ENCODE measurements at places on chromosomes 1 and 21.

- DNase-seq, result no peak
These were observed 16.8 kb downstream of the SH3BGR start for GRCh38 chr21:39468559-39468958.

DNA sequence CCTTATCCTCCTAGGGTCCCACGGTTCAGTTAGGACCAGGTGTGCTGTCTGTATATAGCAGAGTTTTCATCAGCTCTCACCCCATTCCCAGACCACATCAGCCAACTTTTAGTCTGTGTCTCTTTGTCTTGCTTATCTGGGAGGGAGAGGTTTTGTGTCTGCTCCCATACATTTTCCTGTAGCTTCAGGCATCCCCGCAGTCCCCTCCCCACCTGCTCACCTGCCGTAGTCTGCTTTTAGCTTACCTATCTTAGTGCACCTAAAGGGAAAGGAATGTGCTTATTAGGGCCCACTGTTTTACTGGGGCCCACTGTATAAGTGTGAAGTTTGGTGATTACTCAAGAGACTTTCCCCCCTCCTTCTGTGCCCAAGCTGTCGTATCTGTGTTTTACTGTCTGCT is 225.1 kb downstream of the PLA2G4A start:
- DNase-seq, result no peak

GRCh38 chr1:90716552-90717355 is at the start of gene BARHL2:
Gene BARHL2 (minus strand): TSS chr1:90717302. CDS start chr1:90717195, 107 bp downstream.
- no peak for DNase-seq

- DNase-seq, result no peak
These were observed 80.4 kb upstream of the LRRC53 start for GRCh38 chr1:74592580-74593355.

- DNase-seq, result no peak
These were observed 14.4 kb upstream of the OR2T10 start for GRCh38 chr1:248611883-248612414.

- no peak for DNase-seq
These were observed 25.6 kb downstream of the CEP170 start for GRCh38 chr1:243229526-243229925.
